ENCODE measurements at places on chromosomes 4 and X.

- DNase-seq = no peak
Measured at GRCh38 chr4:14928035-14928434, 74.2 kb upstream of the CPEB2 start.

DNA sequence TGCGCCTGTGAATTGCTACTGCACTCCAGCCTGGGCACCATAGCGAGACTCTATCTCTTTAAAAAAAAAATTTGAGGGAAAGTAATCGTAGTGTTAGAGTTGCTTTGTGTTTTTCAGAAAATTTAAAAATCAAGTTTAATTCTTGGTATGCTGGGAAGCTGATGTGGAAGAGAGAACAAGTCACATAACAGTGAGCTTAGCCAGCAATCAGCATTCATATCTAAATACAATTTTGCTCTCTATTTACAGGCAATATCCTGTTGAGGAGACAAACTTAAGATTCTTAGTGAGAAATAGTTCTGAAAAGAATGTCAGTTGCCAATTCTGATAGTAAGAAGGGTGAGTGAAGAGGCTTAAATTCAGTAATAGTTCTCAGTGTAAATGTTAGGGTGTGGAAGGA, 9.6 kb upstream of the NDUFC1 start:
- DNase-seq = no peak

GRCh38 chr4:177124349-177125064, 185.2 kb upstream of the NEIL3 start:
- DNase-seq = no peak

DNA sequence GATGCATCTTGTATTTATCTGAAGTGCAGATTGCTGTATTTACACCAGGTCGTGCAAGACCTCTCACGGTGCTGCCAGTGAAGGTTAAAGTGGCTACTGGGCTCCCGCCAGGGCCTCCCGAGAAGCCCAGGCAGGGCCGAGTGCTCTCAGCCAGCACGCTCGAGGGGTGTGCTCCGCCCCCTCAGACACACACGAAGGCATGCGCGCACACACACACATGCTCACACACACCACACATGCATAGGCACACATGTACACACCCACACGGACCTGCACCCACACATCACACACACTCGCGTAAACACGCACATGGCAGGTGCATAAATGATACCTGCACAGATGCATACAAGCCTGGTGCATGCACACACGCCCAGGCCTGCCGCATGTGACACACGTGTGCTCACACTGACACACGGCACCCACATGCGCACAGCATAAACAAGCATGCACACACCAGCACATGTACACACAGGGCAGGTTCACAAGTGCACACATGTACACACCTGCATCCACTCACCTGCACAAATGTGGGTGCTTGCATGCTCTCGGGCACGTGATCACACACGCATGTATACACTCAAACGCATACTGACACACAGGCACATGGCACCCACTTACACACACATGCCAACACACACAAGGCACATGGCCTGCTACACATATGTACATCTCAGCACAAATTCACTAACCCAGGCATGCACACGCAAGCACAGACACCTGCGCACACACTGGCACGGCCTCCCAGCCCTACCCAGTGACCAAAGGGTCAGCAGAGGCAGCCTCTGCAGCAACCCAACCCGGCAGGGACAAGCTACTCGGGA, 71.6 kb downstream of the FAM53A start:
- DNase-seq = no peak

GRCh38 chr4:26272654-26273615, 47.9 kb upstream of the RBPJ start:
- no peak for DNase-seq

- DNase-seq = no peak
Measured at GRCh38 chrX:106933538-106933961, 13.3 kb downstream of the CLDN2 start.

- no peak for DNase-seq
Measured at GRCh38 chr4:174496631-174497432, 25.5 kb downstream of the HPGD start.

GRCh38 chr4:24809376-24809775, 14.0 kb downstream of the SOD3 start:
- no peak for DNase-seq

GRCh38 chr4:131551306-131551705, 1597.8 kb upstream of the PCDH10 start:
- no peak for DNase-seq

GRCh38 chrX:154334496-154334895, 38.9 kb downstream of the TKTL1 start:
- no peak for DNase-seq

DNA sequence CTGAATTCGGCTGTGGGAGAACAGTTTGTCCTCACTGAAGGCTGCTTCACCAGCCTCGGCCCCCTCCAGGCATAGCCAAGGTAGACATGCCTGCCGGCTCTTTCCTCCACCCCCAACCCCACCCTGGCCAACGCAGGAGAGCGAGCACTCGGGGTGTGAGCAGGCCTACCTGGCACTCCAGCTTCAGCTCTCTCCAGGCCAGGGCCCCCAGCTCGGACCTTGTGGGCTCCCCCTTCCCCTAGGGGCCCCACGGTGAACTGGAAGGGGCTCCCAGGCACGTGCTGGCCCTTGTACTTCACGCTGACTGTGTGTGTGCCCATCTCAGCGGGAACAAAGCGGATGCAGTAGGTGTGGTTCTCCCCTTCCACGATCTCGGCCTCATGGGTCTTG, 22.4 kb downstream of the FLNA start:
- DNase-seq = no peak

GRCh38 chr4:56817840-56818491, 3.5 kb downstream of the SPINK2 start:
- DNase-seq = no peak

- DNase-seq = no peak
Measured at GRCh38 chrX:99266255-99266654, 1143.8 kb downstream of the PCDH19 start.

- no peak for DNase-seq
Measured at GRCh38 chr4:93018243-93018642, 714.5 kb downstream of the GRID2 start.

DNA sequence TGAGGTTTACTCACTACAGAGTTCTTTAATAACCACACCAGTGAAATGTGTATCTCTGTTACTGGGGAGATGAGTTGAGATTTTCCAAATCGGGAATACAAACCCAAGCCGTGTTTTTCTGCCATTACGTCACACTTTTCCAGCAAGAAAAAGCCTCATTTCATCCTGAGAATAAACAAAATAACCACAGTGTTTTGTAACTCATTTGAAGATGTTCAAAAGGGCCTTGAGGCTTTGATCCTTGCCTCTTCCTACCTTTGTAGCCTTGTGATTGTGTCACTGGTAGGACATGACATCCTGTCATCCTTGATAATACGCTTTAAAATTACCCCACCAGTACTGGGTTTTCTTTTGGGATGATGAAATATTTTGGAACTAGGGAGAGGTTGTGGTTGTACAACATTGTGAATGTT, 2.9 kb downstream of the USP11 start:
- no peak for DNase-seq

Data from stimulated activated CD4-positive, alpha-beta T cell treated with anti-CD3 and anti-CD28 coated beads, Interleukin-2, amount 100 ng/mL, for 4 hours (primary cell).